Activated CD4-positive, alpha-beta T cell treated with anti-CD3 and anti-CD28 coated beads for 4 hours (primary cell): ENCODE measurements at places on chromosomes 16 and 17.

- no peak for DNase-seq
Observed at GRCh38 chr16:65666132-65666941, 544.5 kb upstream of the CDH11 start.

DNA sequence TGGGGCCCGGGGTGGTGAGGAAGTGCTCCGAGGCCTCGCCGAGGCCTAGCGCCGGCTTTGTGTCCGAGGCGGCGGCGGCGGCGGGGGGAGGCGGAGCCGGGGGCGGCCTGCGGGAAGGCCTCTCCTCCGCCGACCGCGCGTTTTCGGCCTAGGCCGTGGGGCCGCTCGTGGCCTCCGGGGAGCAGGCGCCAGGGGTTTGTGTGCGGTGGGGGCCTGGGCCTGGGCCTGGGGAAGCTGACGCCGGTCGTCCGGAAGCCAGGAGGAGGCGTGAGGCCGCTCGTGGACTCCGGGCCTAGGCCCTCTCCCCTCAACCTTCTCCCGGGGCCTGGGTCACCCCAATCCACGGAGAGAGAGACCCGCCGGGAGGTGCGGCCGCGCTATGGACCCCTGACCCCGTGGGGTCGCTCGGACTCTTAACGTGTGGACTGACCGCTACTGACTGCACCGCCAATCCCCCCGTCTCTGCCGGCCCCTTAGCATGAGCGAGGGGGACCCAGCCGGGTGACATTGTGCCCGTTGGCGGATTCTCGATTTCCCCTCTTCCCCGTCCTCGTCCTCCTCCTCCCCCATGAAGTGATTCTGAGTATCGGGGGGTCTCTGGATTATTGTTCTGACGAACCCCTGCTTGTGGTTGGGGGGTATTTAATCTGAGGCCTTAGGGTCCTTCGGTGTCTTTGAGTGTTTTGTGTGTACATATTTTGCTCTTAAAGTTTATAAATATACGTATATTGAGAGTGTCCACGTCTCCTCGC lies 660 bp downstream of the RBBP6 start:
- DNase-seq = peak; percentile 41

DNA sequence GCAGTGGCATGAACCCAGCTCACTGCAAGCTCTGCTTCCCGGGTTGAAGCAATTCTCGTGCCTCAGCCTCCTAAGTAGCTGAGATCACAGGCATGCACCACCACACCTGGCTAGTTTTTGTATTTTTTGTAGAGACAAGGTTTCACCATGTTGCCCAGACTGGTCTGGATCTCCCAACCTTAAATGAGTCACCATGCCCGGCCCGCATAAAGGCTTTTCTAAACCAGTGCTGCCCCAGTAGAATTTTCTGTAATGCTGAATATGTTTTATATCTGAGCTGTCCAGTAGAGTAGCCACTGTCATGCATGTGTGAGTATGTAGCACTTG lies 36.9 kb upstream of the WSB1 start:
- DNase-seq = no peak

- no peak for DNase-seq
Observed at GRCh38 chr16:60640038-60640437, 1396.2 kb downstream of the CDH8 start.

GRCh38 chr16:10617662-10618420 lies 37.4 kb upstream of the EMP2 start:
- no peak for DNase-seq

DNA sequence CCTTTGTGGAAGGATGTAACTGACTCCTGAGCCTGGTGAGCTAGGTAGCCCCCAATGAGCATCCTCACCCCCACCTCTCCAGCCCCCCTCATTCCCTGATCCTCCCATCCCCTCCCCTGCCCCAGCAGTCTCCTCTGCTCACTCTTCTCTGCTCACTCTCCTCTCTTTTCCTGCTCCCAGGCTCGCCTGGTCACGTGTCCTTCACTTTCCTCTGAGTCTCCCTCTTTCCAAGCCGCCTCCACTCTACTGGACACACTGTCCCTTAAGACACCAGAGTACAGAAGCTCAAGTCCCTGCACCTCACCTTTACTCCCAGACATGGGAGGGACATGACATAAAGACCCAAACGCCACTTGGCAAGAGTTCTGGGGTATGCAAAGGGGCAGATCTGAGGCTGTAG lies 76.3 kb upstream of the RBL2 start:
- DNase-seq = no peak

DNA sequence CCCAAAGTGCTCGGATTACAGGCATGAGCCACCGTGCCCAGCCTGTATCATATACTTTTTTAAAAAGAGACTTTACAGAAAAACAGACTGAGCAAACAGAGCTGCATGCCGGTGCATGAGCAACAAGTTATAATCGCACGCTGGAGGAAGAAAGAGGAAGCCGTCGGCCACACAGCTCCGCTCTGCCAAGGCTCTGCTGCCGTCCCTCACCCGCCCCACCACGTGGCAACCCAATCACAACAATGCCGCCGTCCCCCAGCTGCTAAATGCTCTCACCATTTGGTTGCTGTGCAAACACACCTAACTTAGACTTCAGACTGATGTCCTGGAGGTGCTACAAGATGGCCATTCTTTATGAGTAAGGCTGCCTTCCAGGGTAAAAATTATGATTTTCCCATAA lies 83.5 kb downstream of the ADCY9 start:
- no peak for DNase-seq

DNA sequence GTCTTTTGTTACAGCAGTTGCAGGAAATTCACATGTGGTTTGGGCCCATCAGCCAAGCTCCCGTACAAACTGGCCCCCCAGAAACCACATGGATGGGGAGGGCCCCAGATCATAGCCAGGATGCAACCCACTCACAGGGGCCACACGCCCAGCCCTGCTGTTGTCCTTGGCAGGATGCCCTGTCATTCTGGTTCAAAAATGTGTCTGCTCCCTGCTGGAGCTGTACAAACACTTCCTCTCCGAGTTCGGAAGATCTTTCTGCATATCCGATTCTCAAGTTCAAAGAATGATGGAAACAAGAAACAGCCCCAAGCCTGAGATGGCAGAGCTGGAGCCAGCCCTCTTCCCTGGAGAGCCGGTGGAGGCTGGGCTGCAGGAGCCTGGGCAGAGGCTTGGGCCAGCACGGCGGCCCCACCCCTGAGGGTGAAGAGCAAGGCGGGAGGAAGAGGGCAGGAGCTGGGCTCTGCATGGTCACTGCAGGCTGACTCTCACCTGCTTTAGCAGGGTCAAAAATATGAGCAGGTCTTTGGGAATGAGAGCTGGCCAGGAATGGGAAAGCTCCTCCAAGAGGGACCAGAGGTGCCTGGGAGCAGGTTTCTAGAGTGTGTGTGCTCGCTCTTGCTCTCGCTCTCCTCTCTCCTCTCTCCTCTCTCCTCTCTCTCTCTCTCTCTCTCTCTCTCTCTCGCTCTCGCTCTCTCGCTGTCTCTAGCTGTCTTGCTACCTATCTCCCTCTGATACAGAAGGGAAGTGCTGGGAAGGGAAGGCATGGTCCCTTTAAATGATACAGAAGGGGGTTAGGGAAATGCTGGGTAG lies 34.7 kb upstream of the ENPP7 start:
- DNase-seq = no peak

- no peak for DNase-seq
Observed at GRCh38 chr17:18247613-18248001, 10.9 kb downstream of the FLII start.

DNA sequence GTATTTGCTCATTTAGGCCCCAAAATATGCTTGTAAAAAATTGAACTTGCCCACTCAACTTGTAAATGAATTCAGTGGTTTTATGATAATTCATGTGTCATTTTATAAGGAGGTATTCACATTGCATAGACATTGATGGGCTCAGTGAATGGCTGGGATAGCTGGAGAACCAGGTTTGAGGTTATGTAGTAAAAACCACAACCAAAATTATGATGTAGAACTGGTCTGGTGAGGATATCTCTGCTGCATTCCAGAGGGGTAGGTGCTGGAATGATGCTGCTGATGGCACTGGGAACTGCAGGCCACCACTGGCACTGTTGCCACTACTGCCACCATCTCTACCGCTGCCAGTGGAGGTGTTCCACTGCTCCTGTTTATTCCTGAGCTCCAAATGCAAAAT lies 21.5 kb upstream of the RABEP1 start:
- DNase-seq = no peak

GRCh38 chr17:81607431-81607830 lies 29.5 kb downstream of the NPLOC4 start:
- no peak for DNase-seq

GRCh38 chr16:67395105-67395457 lies 1.8 kb upstream of the TPPP3 start:
- no peak for DNase-seq

DNA sequence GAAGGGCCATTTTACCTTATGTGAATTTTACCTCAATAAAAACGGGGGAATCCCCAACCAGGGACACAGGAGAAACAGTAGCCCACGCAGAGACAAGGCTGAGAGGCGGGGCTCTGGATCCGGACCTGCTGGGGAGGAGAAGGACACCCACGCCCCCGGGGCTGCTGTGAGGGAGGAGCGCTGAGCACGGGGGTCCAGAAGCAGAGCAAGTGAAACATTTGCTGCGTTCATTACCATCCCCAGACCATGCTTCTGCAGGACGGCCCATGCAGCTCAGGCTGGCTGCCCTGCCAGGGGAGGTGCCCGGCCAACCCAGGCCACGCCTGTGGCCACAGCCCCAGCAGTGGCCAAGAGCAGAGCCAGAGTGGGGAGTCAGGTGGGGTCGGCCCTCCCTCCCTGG lies 50.0 kb downstream of the KCNJ18 start:
- no peak for DNase-seq

DNA sequence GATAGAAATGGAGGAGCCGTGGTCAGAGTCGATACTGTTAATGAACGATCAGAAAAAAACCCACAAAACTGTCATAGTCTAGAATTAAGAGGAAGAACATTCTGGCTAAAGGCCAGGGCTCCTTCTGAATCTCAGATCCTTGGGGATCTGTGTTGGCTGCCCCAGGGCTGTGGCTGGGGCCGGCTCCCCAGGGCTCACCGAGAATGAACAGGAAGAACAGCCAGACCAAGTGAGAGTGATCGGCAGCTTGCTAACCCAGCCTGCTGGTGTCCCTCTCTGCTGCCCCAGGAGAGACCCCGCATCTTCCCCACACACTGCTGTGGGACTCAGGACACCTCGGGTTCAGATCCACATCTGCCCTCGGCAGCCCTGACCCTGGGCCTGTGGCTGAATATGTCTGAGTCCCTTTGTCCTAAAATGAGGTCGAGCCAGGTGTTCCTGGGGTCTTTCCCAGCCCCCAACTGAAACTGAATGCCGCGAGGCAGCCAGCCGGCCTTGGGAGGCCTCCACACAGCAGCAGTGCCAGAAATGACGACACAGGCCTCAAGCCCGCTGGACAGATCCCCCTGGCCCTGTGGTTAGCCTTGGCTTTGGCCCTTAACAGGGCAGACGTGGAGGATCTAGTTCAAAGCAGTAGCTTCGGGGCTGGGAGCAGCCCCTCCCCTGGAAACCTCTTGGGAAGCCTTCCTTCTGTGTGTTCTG lies 23.9 kb upstream of the CLEC18A start:
- DNase-seq = no peak

DNA sequence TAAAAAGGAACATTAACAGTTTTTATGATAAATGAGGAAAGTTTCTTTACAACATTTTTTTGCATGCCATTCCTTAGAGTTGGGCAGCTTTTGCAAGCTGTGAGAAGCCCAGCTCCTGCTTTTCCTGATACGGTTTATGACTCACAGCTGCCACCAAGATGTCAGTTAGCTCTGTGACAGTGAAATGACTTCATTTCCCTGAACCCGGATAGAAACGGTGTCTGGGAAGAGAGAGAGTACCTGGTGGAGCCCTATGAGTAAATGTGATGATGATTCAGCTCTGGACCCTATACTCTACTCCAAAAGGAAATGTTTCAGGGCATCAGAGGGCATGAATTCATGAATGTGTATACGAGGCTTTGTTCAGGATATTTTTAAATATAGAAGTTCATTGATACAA lies 366.3 kb upstream of the HSBP1 start:
- no peak for DNase-seq

DNA sequence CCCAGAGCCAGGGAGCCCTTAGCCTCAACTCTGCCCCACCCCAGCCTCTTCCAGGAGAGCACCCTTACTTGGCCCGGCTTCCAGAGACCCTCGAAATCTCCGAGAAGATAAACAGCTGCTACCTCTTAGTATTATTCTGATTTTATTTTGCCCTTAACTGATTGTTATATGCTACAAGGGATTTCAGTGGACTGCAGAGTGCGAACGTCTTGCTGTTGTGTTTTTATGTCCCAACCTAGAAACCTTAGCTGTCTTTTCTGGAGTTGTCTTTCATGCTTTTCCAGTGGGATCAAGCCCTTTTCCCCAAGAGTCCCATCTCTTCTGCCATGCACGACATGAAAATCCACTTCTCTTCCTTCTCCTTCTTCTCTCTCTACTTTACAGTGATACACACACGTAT lies 47.0 kb downstream of the SNX20 start:
- DNase-seq = no peak

GRCh38 chr16:25031441-25032307 lies 16.5 kb upstream of the ARHGAP17 start:
- peak; percentile 87 for DNase-seq

DNA sequence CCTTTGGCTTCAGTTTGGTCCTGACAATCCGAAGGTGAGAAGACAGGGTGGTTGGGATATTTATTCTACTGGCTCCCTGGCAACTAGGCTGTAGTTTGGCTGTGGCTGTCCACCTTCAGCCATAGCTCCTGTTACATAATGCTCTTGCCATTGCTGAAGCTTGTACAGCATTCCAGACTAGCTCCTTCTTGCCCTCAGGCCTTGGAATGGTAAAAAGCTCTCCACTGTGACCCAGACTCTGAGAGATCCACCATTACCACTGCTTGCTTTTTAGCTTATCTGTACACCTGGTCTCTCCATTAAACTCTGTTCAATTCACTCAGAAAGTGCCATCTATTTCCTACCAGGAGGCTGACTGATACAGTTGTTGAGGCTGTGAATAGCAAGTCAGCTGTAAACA lies 231.8 kb upstream of the MON1B start:
- DNase-seq = no peak

DNA sequence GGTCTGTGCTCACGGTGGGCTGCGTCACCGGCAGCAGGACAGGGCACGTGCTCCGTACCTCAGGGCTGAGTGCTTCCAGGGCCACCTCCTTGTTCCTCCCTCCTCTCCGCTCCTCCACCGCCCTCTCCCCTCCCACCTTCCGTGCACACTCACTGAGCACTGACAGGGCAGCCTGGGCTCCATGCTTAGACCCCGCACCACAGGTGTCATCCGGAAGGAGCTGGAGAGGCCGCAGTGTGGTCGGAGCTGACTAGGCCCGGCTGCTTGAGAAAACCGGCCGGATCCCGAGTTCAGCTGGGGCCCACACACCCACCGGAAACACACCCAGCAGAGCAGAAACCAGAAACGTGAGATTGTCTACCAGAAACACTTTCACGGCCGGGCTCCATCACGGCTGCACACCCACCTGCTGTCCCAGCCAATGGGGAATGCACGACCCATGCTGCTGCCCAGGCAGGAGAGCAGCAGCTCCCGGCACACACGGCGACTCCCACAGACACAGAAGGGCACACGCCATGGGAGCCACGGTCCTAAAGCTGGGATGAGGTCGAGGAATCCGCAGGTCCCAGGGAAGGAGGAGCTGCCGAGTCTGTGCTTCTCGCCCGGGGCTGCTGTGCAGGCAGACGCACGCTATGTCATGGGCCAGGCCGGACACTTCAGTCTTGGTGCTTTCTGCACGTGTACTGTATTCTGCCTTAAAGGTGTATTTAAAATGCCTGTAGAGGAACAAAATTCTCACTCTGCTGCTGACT lies 55.0 kb upstream of the ZNF469 start:
- no peak for DNase-seq
